Activated CD8-positive, alpha-beta memory T cell treated with anti-CD3 and anti-CD28 coated beads, Interleukin-2, amount 10 ng/mL, durations not matched to agents 7 days and 5 days (primary cell): ENCODE measurements at places on chromosomes 2 and 18. TPM values are rescaled to one million over a fixed set of nuclear protein-coding genes. Genes with fewer than 3 reads are reported as not detected.
A peak's percentile ranks its signal among the peaks of the same experiment; 100 is the strongest.

The RBMS1 gene
- total RNA-seq: 41.8 TPM

- no peaks in the 10 kb centered on the region for H3K36me3 ChIP-seq
- H3K4me3 ChIP-seq: no peak overlapping the region
- H3K4me1 ChIP-seq: no peaks in the 10 kb centered on the region
- H3K27me3 ChIP-seq: peaks cover 5% of the 10 kb centered on the region
- DNase-seq: no peak
These were observed 131.5 kb downstream of the SPOPL start for GRCh38 chr2:138633049-138633448.

- DNase-seq: no peak
- H3K27me3 ChIP-seq: no peaks in the 10 kb centered on the region
- H3K4me3 ChIP-seq: peak overlapping the region; percentile 91
- H3K36me3 ChIP-seq: peaks cover 47% of the 10 kb centered on the region
- H3K4me1 ChIP-seq: peaks cover 11% of the 10 kb centered on the region
These were observed 592 bp downstream of the ZNF397 start for GRCh38 chr18:35241448-35241804.

DNA sequence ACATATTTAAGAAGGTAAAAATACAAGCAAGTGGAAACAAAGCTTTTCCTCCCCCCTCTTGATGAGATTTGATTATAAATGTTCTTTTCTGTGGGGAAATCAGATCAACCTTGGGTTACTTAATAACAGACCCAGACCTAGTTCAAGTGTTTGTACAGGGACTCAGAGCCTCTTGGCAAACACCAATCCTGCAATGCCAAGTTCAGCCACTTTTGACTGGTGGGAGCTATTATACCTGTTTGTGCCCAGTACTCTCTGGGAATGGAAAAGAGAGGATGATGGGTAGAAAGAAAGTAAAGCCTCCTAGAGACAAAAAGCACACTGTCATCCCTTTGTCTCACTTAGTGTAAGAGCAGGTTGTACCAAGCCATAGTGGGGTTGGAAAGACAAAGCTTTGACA, 63.8 kb upstream of the EPHA4 start:
- DNase-seq: no peak
- no peaks in the 10 kb centered on the region for H3K4me1 ChIP-seq
- H3K36me3 ChIP-seq: no peaks in the 10 kb centered on the region
- H3K27ac ChIP-seq: no peak overlapping the region

DNA sequence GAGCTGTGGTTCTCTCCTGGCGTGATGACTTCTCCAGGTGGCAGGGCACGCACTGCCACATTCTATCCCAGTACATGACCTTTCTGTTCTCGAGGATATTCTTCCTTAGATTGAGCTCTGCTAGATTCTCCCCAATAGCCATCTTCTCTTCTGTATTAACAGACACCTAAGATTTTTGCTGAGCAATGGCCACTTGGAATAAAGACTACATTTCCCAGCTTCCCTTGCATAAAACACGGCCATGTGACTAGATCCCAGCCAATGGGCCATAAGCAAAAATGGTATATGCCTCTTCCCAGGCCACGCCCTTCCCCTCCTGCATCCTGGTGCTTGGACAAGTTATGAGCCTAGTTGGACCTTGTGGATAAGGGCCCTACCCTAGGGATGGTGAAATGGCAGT, 82.1 kb downstream of the EIF2AK3 start:
- no peak overlapping the region for H3K27ac ChIP-seq
- DNase-seq: no peak
- no peaks in the 10 kb centered on the region for H3K36me3 ChIP-seq
- no peak overlapping the region for H3K4me3 ChIP-seq

- no peak overlapping the region for H3K4me3 ChIP-seq
- peaks cover 16% of the 10 kb centered on the region for H3K4me1 ChIP-seq
- peaks cover 22% of the 10 kb centered on the region for H3K27me3 ChIP-seq
- no peak for DNase-seq
- H3K27ac ChIP-seq: no peak overlapping the region
These were observed 52.6 kb downstream of the BCL11A start for GRCh38 chr2:60500861-60501260.

DNA sequence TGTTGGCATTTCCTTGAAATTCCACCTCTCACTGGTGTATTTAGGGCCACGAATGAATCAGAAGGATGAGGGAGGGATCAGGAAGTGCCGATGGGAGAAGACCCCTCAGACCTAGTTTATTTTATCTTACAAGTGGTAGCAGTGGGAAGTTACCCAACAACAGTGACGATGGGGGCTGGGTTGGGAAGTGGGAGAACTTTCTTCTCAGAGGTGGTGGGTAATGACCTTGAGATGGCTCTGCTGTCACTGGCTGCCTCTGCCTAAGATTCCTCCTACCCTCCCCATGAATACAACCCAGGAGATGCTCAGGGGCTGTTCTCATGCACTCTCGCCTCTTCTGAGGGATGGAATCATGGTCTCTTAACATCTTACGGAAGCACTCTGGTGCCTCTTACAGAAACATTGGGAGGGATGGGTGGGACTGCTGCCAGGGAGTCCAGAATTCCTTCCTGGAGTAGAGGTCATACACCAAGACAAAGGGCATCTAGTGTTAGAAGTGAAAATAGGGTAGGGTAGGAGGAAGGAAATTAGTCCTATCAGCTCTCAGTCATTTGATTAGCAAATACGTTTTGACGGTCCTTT, 58.5 kb upstream of the TXNDC2 start:
- H3K36me3 ChIP-seq: no peaks in the 10 kb centered on the region
- DNase-seq: no peak
- H3K27me3 ChIP-seq: peaks cover 17% of the 10 kb centered on the region
- H3K4me1 ChIP-seq: no peaks in the 10 kb centered on the region
- no peak overlapping the region for H3K4me3 ChIP-seq

The ALK gene
- not detected for total RNA-seq

The TMEM237 gene
- total RNA-seq: 21.6 TPM

GRCh38 chr18:24296276-24296675, 101.3 kb downstream of the OSBPL1A start:
- H3K27ac ChIP-seq: no peak overlapping the region
- no peak overlapping the region for H3K4me3 ChIP-seq
- H3K27me3 ChIP-seq: peaks cover 27% of the 10 kb centered on the region
- DNase-seq: no peak
- H3K4me1 ChIP-seq: no peaks in the 10 kb centered on the region
- H3K36me3 ChIP-seq: no peaks in the 10 kb centered on the region

- peak overlapping the region; percentile 76 for H3K27ac ChIP-seq
- H3K4me3 ChIP-seq: peak overlapping the region; percentile 79
- no peak for DNase-seq
These were observed 2.1 kb downstream of the TSHZ1 start for GRCh38 chr18:75212751-75213090.

The TSPYL6 gene
- total RNA-seq: not detected

GRCh38 chr2:689237-689636, 12.0 kb upstream of the TMEM18 start:
- H3K36me3 ChIP-seq: peaks cover 10% of the 10 kb centered on the region
- H3K27ac ChIP-seq: no peak overlapping the region
- peaks cover 5% of the 10 kb centered on the region for H3K4me1 ChIP-seq
- no peak overlapping the region for H3K4me3 ChIP-seq
- H3K27me3 ChIP-seq: peaks cover 19% of the 10 kb centered on the region

DNA sequence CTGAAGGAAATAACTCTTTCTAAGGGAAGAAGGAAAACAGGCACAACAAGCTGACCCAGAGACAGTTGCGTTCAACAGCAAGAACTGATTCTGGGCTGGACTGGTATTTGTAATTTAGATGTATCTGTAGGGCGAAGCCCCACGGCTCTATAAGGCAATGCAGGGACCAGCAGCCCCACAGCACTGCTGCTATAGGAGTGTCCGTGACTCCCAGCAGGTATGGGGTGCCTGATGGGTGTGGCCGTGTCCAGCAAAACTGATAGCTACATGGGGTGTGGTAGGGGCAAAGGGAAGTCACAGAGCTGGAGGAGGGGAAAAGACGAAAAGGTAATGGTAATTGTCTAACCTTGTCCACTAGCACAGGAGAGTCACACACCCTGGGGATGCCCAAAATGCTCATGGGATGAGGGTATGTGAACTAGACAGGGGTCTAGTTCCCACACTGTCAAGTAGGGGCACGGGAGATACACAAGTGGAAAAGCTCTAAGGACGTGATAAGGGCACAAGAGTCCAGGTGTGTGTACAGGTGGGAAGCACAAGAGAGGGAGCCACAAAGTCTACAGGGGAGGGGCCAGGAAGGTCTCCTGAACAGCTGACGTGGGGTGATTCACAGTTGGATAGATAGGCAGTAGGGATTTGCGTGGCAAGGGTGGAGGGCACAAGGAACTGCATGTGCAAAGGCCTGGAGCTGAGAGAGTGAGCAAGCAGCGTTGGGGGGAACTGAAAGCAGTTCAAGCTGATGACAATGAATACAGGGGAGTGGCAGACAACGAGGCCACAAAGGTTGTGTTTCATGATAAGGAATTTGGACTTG, 48.5 kb upstream of the ASPRV1 start:
- no peak for DNase-seq
- no peak overlapping the region for H3K4me3 ChIP-seq
- peaks cover 11% of the 10 kb centered on the region for H3K36me3 ChIP-seq
- H3K4me1 ChIP-seq: peaks cover 13% of the 10 kb centered on the region

The CTNNA2 gene
- total RNA-seq: not detected

GRCh38 chr2:107936433-107937359, 49.6 kb upstream of the SLC5A7 start:
- no peak overlapping the region for H3K4me3 ChIP-seq
- H3K4me1 ChIP-seq: no peaks in the 10 kb centered on the region
- no peaks in the 10 kb centered on the region for H3K27me3 ChIP-seq
- H3K36me3 ChIP-seq: no peaks in the 10 kb centered on the region

GRCh38 chr18:11368020-11368419, 218.7 kb upstream of the PIEZO2 start:
- no peaks in the 10 kb centered on the region for H3K36me3 ChIP-seq
- H3K4me1 ChIP-seq: no peaks in the 10 kb centered on the region
- no peaks in the 10 kb centered on the region for H3K27me3 ChIP-seq
- no peak overlapping the region for H3K4me3 ChIP-seq

The RASGRP3 gene
- total RNA-seq: 15.2 TPM

DNA sequence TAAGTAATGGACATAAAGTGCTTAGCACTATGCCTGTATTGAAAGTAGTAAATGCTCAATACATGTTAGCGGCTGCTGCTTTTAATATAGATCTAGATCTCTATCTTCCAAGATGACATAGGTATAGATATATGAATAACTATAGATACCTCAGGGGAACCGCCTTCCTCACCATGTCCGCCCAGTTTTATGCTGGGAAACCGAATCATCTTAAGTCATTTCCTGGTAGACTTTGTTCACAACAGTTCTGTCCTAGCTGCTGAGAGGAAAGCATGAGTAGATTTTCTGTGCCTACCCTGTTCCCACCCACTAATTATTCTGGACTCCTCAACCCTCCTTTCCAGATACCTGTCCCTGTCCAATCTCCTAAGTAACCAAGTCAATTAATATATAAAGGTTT, 21.6 kb upstream of the ITM2C start:
- H3K4me1 ChIP-seq: peaks cover 3% of the 10 kb centered on the region
- peaks cover 2% of the 10 kb centered on the region for H3K36me3 ChIP-seq
- H3K27me3 ChIP-seq: peaks cover 47% of the 10 kb centered on the region
- H3K4me3 ChIP-seq: no peak overlapping the region
- no peak overlapping the region for H3K27ac ChIP-seq

The DYSF gene
- total RNA-seq: 8.9 TPM

DNA sequence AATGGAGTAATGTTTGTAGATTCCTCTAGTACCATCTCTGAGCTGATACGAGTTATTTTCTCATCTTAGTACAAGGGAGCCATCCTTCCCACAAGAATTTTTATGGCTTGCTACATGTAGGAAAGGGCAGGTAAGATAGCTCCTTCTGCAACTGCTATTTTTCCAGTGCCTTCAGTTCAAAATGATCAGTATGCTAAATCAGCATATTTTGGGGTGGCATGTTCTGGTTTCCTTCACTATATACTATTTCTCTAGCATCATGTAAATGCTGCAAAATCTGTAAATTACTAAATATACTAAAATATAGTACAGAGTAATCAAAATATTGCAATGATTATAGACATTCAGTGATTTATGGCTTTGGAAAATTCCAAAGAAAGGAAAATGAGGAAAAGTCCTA, 1230.0 kb upstream of the CHAC2 start:
- no peak for DNase-seq
- no peaks in the 10 kb centered on the region for H3K4me1 ChIP-seq
- no peaks in the 10 kb centered on the region for H3K36me3 ChIP-seq
- H3K27me3 ChIP-seq: no peaks in the 10 kb centered on the region
- no peak overlapping the region for H3K4me3 ChIP-seq

DNA sequence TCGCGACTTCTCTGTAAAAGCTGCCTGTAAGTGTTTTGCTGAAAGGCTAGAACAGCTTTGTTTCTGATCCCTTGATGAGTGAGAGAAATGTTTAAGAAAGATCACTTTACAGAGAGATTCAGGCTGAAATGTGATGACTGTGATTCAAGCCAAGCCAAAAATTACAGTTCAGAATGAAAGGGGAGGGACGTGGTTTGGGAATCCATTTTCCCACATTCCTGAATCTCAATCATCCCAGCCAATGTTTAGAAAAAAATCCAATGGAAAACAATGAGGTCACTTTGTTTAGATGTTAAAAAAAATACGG, 416.7 kb downstream of the ARHGAP15 start:
- H3K4me3 ChIP-seq: no peak overlapping the region
- H3K27ac ChIP-seq: no peak overlapping the region
- peaks cover 8% of the 10 kb centered on the region for H3K4me1 ChIP-seq

- H3K27me3 ChIP-seq: no peaks in the 10 kb centered on the region
- H3K36me3 ChIP-seq: peaks cover 39% of the 10 kb centered on the region
- DNase-seq: no peak
- no peak overlapping the region for H3K4me3 ChIP-seq
These were observed 23.3 kb downstream of the PAX8 start for GRCh38 chr2:113255140-113256070.

The SPATA3 gene
- total RNA-seq: 0.44 TPM

- H3K4me3 ChIP-seq: peak within 1 kb of the TSS; percentile 90
- H3K36me3 ChIP-seq: peaks cover 18% of the 10 kb centered on the region
- DNase-seq: peak; percentile 76
- peaks cover 13% of the 10 kb centered on the region for H3K27me3 ChIP-seq
- peak within 1 kb of the TSS; percentile 94 for H3K27ac ChIP-seq
These were observed at the start of gene PRKCE for GRCh38 chr2:45651415-45652089. PRKCE (plus strand) TSS chr2:45651675.
